ENCODE measurements at places on chromosomes 6 and 20.
A peak's percentile ranks its signal among the peaks of the same experiment; 100 is the strongest.

- no peak for DNase-seq
Measured at GRCh38 chr6:127053875-127054235, 64.6 kb upstream of the RSPO3 start.

DNA sequence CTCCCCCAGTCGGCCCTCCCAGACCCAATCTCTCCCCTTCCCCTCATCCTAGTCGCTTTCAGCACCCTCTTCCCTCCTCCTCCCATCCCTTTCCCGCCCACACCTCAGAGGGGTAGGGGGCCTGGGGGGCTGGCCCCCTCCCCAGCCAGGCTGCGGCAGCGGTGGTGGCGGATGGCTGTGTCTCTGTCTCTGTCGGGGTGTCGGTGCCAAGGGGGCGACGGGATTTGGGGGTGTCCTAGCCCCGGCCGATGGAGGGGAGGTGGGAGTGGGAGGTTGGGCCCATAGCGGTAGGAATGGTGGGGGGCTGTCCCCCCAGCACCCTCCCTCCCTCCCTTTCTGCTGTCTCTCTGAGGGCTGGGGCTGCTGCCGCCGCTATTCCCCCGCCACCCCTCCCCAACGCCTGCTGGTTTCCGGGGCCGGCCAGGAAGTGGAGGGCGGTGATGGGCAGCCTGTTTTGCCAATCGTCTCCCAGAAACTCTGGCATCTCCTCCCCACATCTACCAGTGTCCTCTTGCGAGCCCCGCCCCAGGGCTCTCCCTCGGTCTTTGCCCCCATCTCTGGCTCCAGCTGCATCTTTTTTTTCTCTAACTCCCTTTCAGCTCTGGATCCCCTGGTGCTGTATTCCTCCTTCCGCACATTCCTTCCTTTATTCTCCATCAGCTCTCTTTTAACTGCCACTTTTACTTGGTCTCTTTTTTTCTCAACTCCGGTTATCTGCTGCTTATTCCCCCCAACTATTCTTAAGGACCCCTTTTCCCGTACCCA is at the start of gene AGPAT1:
Gene AGPAT1 (minus strand): TSS at position 374 of the 765 bp plus-strand sequence. CDS start 4,588 bp downstream, outside the sequence.
- DNase-seq = peak; percentile 99

GRCh38 chr6:120260636-120261035 is 911.1 kb upstream of the MAN1A1 start:
- no peak for DNase-seq

- no peak for DNase-seq
Measured at GRCh38 chr6:29818892-29819291, 8.7 kb upstream of the HLA-G start.

GRCh38 chr6:133551847-133552341 is 310.7 kb downstream of the EYA4 start:
- DNase-seq = no peak

DNA sequence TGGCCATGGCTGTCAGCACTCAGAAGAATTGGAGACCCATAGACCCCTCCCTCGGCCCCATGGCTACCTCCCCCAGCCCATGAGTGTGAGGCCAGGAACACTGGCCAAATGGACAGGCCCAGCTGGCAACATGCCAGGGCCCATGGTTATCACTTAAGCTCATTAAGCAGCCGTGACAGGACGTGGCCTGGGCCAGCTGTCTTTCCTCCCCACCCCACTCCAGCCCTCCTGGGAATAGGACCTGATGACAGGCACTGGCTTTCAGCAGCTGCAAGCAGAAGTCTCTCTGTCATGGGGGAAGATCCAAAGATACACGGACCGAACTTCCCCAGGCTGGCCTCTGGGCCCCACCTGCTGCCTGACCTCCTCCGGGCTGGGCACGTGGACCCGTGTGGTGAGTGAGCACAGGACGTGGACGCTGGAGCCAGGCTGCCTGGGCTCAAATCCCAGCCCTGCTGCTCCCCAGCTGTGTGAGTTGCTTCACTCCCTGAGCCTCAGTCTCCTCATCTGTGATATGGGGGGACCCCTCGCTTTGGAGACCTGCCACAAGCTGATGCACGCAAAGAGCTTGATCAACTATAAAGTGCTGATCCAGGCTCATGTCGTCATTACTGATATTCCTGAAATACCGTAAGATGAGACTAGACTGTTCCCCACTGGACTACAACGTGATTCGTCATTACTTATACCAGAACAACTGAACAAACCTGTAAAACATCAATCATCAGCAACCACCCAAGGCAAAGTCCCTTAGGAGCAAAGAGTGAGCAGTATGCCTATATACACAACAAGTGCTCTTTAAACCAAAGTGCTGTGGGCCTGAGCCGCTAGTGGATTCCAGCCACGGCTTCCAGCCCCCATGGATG is 22.0 kb upstream of the VSTM2L start:
- DNase-seq = no peak

- DNase-seq = no peak
Measured at GRCh38 chr20:36670665-36671357, 24.8 kb upstream of the SLA2 start.

GRCh38 chr6:132261354-132261753 is 139.9 kb downstream of the MOXD1 start:
- no peak for DNase-seq

DNA sequence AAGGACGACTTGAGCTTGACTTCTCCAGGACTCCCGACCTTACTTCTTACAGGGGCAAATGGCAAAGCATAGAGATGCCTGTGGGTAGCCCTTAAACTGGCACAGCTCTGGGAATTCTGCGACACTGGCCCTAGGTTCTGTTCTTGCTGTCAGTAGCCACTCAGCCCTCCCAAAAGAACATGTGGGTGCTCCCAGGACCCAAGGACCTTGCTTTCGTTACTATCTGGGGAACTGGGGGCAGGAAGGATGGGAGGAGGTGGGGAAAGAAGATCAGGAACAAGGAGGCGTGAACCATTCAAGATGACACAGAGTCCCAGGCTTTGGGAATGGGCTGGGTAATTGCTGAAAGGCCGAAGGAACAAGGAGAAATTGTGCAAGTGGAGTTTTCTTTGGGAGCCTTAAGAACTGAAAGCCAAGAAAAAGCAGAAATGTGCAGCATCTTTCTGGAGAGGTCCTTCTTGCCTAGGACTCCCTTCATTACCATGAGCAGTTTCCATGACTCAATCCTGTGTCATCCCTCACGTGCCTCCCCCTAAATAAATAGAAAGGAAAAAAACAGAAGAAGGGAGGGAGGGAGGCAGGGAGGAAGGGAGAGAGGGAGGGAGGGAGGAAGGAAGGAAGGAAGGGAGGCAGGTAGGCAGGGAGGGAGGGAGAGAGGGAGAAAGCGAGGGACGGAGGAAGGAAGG is 284.6 kb upstream of the FOXQ1 start:
- DNase-seq = no peak

DNA sequence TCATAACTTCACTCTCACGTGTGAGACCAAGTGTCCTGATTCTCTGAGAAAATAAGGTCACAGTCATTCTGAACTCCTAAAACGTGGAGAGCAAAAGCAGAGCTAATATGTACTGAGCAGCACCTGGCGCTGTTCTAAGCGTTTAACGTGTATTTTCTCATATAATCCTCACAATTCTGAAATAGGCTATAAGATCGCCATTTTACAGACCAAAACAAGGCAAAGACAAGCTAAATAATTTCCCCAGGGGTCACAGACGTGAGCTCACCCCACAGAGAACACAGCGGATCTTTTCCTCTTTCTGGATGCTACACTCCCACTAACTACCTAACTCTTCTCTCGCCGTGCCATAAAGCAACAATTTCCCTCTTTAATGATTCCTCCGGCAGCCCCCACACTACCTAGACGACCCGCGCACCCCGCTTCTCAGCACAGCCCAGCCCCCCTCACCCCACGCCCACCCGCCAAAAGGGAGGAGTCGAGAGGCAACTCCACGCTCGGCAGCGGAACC is 636 bp downstream of the SUPT3H start:
- no peak for DNase-seq

DNA sequence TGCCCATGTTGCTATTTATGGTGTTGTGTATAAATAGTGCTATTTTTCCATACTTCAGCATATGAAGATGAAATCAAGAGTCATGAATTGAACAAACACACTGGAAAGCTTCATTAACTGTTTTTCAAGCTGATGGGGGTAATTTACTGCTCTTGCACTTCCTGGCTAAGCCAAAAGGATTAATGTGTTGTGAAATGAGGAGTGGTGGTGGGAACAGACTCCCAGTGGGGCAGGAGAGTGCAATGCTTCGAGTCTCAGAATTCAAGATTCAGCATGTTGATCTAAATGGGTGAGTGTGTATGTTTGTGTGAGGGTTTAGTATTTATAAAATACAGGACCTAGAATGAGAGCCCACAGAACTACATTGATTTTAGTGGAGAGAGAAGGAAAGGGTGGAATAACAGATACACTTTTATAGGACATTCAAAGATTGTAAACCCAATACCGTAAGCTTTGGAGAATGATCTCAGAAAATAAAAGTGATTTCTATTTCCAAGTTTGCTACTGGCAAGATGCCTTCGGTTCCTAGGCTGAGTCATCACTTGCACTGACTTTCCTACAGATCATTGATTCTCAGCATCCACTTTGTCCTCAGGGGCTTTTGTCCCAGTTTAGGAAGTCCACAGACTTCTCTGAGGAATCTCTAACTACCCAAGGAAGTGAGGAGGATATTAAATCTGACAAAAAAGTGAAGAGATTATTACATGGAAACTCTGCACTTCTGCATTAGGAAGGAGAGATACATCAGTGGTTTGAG is 303.6 kb downstream of the TRDN start:
- no peak for DNase-seq

GRCh38 chr6:163036160-163036645 is 308.4 kb downstream of the PACRG start:
- no peak for DNase-seq

- DNase-seq = no peak
Measured at GRCh38 chr6:99991955-99992354, 2.1 kb downstream of the MCHR2 start.

DNA sequence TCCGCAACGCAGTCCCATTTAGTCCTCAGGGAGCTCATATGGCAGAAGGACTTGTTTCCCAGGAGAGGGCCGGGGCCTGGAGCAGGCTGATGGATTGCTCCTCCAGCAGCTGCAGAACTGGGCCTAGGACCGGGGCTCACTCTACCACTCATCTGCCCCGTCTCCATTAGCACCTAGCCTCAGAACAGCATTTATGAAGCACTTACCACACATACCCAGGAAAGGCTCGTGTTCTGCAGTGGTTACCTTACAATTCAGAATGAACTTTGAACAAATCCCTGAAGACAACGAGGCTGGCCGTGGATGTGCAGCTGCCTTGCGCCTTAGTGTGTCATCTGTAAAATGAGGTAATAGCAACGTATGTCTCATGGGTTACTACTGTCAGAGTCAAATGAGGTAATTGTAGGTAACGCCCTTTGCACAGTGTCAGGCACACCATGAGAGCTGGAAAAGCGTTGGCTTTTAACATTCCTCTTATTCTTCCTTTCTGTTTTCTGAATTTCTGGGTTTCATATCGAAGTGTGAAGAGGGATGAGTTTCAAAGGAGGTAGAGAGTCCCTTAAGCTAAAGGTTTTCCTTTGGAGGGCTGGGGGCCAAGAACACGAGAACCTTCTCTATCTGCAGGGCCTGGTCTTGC is 46.3 kb upstream of the CD93 start:
- no peak for DNase-seq

GRCh38 chr6:89975991-89976693 is 81.9 kb downstream of the GJA10 start:
- no peak for DNase-seq

DNA sequence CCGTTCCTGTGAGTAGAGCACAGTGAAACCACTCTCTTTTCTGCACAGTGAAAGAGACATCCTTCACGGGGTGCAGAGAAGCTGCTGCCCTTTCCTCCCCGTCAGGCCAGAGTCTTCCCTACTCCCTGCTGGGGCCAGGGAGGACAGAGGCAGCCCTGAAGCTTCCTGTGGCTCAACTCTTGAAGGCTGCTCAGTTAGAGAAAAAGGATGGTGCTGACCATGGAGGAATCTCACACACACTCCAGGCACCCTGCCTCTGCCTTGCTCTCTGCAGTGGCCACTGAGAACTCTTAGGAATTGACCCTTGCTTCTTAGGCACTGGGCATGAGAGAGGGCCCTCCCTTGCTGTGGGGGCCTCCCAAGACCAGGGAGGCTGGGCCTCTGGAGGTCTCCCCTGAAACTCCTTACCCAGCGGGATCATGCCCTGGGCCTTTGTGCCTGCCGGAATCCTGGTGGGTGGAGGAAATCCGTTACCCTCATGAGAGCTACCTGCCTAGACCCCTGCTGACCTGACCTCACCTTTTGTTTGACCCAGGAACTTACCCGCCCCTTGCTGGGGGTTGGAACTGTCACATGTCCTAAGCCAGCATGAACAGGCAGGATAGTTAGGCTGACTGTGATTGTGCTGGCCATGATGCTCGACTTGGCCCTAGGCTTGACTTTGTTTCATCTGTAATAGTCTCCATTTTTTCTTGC is 65.0 kb upstream of the CD93 start:
- no peak for DNase-seq

DNA sequence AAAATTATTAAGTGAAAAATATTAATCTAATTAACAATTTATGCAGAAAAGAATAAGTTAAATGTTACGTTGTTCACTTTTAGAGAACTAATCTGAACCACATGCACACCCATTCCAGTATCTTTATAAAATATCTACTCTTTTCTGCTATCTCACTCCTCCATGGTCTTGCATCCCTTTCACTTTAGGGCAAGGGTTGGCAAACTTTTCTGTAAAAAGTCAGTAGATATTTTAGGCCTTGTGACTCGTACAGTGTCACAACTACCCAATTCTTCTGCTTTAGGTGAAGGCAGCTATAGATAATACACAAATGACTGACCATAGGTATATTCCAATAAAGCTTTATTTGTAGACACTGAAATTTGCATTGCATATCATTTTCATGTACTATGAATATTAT is 39.7 kb upstream of the SUPT3H start:
- no peak for DNase-seq

DNA sequence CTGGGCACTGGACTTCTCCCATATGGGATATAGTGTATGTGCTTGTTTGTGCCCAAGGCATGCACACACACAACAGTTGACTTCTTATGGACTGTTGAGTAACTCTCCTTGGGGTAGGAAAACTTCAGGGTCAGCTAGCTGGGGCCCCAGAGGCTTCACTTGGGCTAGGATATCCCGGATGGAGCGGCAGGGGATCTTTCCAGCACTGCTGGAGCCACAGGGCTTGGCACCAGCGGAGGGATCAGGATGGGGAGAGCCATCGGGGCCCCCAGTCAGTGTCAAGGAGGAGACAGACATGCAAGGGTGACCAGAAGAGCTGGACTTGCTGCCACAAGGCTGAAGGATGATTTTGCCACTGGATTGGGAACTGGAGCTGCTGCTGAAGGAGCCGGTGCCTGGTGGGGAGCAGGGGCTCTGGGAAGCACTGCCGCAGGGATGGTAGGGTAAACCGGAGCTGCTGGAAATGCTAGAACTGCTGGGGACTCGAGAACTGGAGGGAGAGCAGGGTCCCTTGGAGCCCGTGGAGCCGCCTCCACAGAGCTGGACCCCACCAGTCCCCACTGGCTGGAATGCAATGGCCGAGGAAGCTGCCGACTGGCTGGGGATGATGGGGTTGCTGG is 1.5 kb downstream of the PSORS1C1 start:
- DNase-seq = no peak

GRCh38 chr6:163940705-163941623 is 526.4 kb downstream of the QKI start:
- no peak for DNase-seq

- no peak for DNase-seq
Measured at GRCh38 chr20:45230631-45231030, 9.5 kb downstream of the SEMG2 start.

GRCh38 chr20:23332467-23332866 is 18.1 kb upstream of the NXT1 start:
- no peak for DNase-seq
